ENCODE measurements at places on chromosomes 5 and 9.

- DNase-seq: peak; percentile 8
These were observed 135.1 kb upstream of the EFNA5 start for GRCh38 chr5:107805824-107806223.

DNA sequence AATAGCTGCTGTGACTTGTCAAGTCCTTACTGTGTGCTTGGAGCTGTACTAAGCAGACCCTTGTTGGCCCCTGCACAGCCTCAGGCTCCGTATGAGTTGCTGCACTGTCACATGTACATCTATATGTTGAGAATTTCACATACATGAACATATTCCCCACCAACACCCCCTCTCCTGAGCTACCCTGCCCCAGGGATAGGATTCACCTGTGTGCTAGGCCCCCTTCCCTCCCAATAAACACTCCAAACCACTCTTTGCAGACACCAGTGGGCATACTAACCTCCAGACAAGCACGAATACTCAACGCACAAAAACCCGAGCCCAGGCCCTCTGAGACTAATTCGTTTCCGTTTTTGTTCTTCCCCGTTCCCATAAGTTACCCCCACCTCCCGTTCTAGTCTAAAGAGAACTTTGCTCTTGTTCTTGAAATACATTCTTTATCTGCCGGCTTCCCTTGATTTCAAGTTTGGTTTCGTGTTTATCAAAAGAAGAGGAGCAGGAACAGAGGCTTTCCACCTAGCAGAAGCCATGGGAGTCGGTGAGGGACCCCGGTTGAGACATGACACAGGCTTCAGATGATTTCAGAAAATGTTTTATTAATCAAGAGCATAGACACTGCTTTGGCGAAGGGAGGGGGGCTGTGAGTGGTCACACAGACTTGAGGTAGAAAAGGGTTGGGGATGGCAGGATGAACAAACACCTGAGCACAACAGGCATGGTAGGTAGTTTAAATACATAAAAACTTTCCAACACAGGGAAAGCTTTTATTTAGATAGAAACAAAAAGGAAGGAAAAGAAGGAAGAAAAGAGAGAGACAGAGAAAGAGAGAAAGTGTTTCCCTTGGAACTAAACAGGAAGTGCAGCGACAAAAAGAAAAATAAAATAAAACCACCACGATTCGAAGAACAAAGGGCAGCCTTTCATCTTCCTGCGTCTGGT, 3.4 kb downstream of the HAND1 start:
- no peak for DNase-seq

GRCh38 chr9:129732946-129733631, 19.8 kb downstream of the PTGES start:
- no peak for DNase-seq

GRCh38 chr5:138953387-138954256, 78.5 kb upstream of the LRRTM2 start:
- no peak for DNase-seq

- DNase-seq: no peak
These were observed 32.6 kb upstream of the RXRA start for GRCh38 chr9:134293611-134294152.

GRCh38 chr9:21326526-21327139, 8.6 kb downstream of the KLHL9 start:
- DNase-seq: peak; percentile 9

GRCh38 chr9:114235033-114235661, 79.8 kb downstream of the COL27A1 start:
- DNase-seq: no peak

GRCh38 chr5:150781706-150782614, 3.4 kb downstream of the SMIM3 start:
- DNase-seq: no peak

DNA sequence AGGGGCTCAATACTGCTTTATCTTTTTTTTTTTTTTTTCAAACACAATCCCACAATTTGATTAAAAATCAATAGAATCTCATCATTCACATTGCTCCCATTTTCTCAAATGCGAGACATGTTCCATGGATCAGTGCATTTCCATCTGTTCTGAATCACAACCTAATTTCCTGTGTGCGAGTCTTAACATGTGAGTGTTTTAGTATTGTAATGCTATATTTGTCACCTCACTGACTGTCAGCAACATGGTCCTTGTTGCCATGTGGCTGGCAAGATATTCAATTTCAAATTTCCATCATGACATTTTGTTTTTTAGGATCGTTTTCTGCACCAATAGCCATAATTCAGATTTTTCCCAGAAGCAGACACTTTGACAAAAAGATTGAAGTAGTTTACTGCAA, 233.2 kb upstream of the PRDM9 start:
- no peak for DNase-seq

DNA sequence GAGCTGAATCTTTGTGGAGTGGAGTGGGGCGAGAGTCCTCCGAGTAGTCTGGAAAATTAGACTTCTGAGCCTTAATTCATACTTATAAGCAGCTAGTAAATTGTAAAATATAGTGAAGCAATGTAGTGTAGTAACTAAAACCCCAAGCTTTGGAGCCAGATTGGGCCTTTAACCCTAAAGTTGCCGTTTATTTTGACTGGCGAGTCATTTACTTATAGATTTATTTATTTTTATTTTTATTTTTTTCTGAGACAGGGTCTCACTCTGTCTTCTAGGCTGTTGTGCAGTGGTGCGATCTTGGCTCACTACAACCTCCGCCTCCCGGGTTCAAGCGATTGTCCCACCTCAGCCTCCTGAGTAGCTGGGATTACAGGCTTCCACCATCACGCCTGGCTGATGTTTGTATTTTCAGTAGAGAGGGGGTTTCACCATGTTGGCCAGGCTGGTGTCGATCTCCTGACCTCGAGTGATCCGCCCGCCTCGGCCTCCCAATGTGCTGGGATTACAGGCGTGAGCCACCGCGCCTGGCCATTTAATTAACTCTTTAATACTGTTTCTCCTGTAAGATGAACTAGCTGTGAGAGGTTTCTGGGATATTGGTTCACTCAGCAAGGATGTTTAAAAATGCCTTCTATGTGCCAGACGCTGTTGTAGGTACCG, 687 bp upstream of the RPS23 start:
- DNase-seq: no peak

- no peak for DNase-seq
These were observed 126.9 kb downstream of the PALM2AKAP2 start for GRCh38 chr9:109906766-109907382.

DNA sequence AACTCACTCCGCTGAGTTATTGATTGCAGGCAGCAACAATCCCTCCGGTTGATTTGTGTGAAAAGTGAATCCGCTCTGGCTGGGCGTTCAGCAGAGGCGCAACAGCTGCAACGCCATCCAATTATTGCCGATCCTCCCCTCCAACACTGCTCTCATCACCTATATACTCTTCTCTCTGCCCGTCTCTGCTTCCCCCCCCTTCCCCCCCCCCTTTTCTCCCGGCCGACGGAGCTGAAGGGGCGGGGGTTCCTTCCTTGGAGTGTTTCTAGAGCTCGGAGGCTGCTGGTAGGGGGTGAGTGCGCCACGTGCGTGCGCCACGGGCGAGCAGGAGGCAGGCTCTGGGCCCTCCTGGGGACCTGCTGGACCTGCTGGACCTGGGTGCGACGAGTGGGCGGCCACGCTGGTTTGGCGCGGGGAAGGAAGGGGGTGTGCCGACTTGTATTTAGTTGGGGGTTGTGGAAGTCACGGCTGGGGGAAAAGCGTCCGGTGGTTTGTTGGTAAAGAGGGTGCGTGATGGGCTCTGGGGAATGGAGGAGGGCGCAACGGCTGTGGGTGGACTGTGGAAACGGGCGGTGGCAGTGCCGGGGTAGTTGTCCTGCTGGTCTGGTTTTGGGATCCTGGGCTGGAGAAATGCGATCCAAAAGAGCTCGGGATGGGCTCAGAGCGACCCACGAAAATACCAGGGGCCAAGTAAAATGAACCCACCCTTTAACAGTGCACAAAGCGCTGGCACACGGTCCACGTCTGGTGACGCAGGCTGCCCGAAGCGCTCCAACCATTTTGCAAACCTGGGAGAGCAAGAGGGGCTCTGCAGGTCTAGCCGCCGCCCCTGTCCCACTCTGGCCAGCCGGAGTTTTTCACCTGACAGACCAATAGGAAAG, 6.4 kb upstream of the MEF2C start:
- peak; percentile 58 for DNase-seq

GRCh38 chr9:136596630-136597031, 50.8 kb upstream of the NOTCH1 start:
- DNase-seq: no peak

- DNase-seq: peak; percentile 44
These were observed 21.9 kb upstream of the BOD1 start for GRCh38 chr5:173638126-173639040.

- no peak for DNase-seq
These were observed 135.2 kb upstream of the OSMR start for GRCh38 chr5:38710627-38711026.

GRCh38 chr5:78500028-78500427, 139.6 kb downstream of the SCAMP1 start:
- DNase-seq: no peak

DNA sequence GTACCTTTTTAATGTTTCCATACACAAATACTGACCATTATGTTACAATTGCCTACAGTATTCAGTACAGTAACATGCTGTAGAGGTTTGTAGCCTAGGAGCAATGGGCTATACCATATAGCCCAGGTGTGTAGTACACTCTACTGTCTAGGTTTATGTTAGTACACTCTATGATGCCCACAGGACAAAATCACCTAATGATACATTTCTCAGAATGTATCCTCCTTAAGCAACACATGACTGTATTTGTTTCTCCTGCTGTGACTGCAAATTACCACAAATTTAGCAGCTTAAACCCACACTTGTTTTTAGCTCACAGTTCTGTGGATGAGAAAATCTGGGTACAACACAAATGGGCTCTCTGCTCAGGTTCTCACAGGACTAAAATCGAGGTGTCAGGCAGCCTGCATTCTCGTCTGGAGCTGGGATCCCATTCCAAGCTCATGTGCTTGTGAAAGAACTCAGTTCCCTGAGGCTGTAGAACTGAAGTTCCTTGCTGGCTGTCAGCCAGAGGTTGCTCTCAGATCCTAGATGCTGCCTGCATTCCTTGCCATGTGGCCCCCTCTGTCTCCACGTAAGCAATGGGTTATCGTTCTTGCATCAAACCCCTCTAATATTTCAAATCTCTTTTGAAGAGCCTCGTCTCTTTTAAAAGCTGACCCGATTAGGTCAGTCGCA, 38.6 kb upstream of the PIK3R1 start:
- DNase-seq: no peak

- DNase-seq: no peak
These were observed 311.5 kb upstream of the DAP start for GRCh38 chr5:11072568-11072967.

DNA sequence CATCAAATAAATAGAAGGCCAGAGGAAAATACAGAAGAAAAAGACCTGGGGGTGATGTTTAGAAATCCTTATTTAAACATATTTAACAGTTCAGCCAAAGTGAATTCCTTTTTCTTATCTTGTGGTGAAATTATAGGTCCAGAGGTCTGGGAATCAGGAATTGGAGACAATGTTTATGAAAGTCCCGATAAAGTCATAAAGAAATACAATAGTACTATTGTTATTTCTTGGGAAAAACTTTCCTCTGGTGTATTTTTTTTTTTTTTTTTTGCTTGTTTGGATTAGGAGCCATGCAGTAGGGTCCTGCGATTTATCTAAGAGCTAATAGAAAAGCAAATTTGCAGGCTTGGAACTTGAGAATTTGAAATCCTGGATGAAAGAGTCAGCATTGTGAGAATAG, 426 bp downstream of the C7 start:
- no peak for DNase-seq

GRCh38 chr9:136178773-136179075, 26.2 kb downstream of the LHX3 start:
- no peak for DNase-seq

DNA sequence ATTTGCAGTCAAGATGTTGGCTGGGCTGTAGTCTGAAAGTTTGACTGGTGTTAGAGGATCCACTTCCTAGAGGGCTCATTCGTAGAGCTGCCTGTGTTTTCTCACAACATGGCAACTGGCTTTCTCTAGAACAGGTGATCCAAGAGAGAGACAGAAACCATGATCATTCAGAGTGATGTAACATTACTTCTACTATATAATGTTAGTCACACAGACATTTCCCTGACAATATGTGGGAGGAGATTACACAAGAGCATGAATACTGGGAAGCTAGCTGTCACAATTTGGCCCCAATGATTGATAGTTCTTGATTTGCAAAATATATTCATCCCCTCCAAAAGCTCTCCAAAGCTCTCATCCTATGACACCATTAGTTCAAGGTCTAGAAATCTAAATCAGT, 10.9 kb upstream of the TMEM161B start:
- no peak for DNase-seq

DNA sequence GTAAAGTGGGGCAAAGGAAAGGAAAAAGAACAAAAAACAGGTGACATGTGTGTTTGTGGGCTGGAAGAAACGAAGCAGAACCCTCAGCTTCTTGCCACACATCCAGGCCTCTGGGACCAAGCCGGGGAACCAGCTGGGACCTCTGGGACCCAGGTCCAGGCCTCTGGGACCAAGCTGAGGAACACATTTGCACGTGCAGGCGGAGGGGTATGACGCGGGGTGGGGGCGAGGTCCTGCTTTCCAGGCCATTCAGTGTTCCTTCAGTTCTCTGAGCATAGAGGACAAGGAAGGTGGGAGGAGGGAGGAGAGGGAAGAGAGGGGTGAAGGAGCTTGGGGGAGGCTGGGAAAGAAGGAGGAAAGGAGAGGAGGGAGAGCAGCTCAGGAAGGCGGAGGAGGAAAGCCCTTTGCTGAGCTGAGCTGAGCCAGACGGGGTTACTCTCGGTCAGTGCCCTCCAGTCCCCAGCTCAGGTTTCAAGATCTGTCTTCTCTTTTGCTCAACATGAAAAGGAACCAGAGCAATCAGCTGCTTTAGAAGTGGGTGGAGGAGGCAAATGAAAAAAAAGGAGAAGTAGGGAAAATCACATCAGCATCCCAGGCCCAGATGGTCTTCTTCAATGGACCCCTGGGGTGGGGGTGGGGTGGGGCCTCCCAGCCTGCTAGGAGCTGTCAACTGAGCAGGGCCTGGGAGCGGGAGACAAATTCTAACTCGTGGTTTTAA, 59.1 kb downstream of the ABCA1 start:
- peak; percentile 70 for DNase-seq

GRCh38 chr5:54570916-54571315, 53.4 kb downstream of the SNX18 start:
- DNase-seq: no peak

DNA sequence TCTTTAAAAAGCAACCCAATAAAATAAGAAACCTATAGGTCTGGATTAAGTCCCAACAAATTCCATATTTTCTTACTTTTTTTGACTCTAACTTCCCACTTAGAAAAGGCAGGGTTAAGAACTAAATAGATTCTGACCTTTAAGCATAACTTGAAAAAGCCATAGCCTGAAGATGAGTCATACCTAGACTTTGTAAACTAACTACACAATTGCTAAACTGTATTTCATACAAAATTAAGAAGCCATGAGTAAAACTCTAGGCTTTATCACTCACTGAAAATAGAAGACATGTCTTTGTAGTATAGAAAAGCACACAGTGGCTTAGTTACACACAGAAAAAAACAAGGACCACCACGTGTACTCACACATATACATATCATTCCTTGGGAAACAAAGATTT, 51.5 kb downstream of the MLLT3 start:
- DNase-seq: no peak

- DNase-seq: no peak
These were observed 127.7 kb downstream of the ZDHHC21 start for GRCh38 chr9:14565352-14566016.

Measured in nephron progenitor cell (in vitro differentiated cells).